ENCODE measurements at places on chromosomes 2 and 18.

- no peak for DNase-seq
Measured at GRCh38 chr2:237271698-237272652, 142.0 kb downstream of the COL6A3 start.

DNA sequence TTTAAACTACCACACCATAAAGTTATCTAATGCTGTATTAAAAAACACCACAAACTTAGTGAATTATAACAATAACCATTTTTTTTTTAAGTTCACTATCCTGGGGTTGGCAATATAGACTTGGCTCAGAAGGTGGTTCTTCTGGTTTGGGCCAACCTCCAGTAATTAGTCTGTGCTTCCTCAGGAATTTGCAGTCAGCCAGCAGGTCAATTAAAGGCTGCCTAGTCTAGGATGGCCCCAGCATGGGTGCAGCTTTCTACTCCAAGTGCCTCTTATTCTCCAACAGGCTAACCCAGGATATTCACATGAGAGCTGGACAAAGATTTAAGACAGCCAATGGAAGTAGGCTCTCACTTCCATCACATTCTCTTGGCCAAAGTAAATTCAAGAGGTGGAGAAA lies 379.1 kb upstream of the FIGN start:
- DNase-seq = no peak

DNA sequence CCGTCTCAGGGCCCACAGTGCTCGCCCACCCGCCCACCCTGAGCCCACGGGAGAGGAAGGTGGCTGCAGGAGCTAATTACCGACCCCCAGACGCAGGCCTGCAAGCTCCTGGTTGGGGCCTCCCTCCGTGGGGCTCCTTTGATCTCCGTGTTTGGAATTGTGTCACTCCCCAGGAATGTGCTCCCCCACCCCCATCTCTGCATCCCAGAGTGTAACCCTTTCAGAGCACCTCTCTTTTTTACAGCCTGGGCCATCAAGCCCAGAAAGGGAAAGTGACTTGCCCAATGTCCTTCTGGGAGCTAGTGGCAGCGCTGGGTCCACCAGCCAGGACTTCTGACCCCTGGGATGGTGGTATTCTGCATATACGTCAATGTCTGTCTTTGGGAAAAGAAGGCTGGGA lies 335.1 kb downstream of the CYRIA start:
- no peak for DNase-seq

DNA sequence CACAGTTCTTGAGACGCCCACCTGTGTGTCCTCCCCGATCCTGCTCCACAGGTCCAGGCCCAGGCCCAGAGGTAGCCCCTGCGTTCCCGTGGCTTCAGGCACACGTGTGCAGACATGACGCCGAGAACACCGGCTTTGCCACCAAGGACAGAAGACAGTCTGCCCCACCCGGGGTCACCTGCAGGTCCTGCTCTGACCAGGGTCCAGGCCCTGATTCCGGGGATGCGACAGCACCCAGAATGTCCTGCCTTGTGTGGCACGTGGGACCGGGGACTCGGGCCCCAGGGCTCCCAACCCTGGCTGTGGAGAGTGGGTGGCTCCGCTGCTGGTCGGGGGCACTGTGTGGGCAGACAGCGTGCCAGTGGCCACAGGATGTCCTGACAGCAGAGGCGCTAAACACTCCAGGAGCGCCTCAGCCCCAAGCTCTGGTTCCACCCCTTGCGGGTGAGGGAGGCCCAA lies 36.9 kb downstream of the ADI1 start:
- DNase-seq = no peak
